ENCODE measurements at places on chromosomes 5 and 9. TPM values are rescaled to one million over a fixed set of nuclear protein-coding genes. Genes with fewer than 3 reads are reported as not detected.

Gene AIF1L
- 0.08 TPM for total RNA-seq

Gene PTGS1
- 61.8 TPM for total RNA-seq

Gene NEURL1B
- total RNA-seq: 6.1 TPM

Gene GKAP1
- total RNA-seq: 0.39 TPM

Gene C5
- total RNA-seq: 0.80 TPM

Gene PCDHGC5
- total RNA-seq: 1.1 TPM

Gene PCDHB10
- total RNA-seq: 0.13 TPM

Gene ARAP3
- total RNA-seq: 16.4 TPM

Gene KCNN2
- 0.96 TPM for total RNA-seq

Gene IQGAP2
- 1.4 TPM for total RNA-seq

Gene ENC1
- 49.5 TPM for total RNA-seq

Gene PKD2L2
- total RNA-seq: not detected

Gene ZBTB26
- total RNA-seq: 3.4 TPM

Gene SLC1A1
- 0.96 TPM for total RNA-seq

Gene ANKDD1B
- not detected for total RNA-seq

Gene HAVCR1
- total RNA-seq: not detected

Gene PCDHA9
- total RNA-seq: not detected

Gene CAAP1
- total RNA-seq: 16.4 TPM

Gene ANXA1
- total RNA-seq: 74.1 TPM

Gene CMYA5
- total RNA-seq: 0.26 TPM

Gene GABRB2
- total RNA-seq: 0.65 TPM

Gene LRRC19
- not detected for total RNA-seq

Gene DND1
- 0.26 TPM for total RNA-seq

Gene PCDHGB1
- 2.2 TPM for total RNA-seq

Gene MAST4
- 9.2 TPM for total RNA-seq

Gene TMEM174
- not detected for total RNA-seq

Gene C7
- total RNA-seq: 3.1 TPM

Gene EQTN
- total RNA-seq: not detected

Gene SNCB
- not detected for total RNA-seq

Gene QSOX2
- total RNA-seq: 10.6 TPM

Data from epithelial cell of alveolus of lung (primary cell).